Stimulated activated CD4-positive, alpha-beta T cell treated with anti-CD3 and anti-CD28 coated beads, Interleukin-4, amount 100 ng/mL, for 1 hour (primary cell): ENCODE measurements at places on chromosomes 6 and 20.

GRCh38 chr6:138225953-138226352, 7.7 kb upstream of the PBOV1 start:
- DNase-seq: no peak

DNA sequence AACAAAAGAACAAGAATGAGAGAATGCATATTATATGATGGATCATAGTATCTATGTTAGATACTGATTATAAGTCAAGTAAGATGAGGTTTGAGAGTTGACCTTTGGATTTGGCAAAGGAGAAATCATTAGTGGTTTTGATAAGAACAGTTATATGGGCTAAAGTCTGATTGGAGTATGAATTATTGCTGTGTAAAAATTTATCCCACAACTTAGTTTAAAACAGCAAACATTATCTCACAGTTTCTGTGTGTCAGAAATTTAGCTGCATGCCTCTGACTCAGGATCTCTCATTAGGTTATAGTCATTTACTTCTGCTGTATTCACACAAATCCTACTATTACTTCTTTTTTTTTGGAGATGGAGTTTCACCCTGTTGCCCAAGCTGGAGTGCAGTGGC, 56.7 kb downstream of the FAM135A start:
- DNase-seq: no peak

GRCh38 chr6:142944124-142945048, 590 bp downstream of the HIVEP2 start:
- DNase-seq: peak; percentile 86

GRCh38 chr6:46452312-46452917, 38.8 kb downstream of the RCAN2 start:
- no peak for DNase-seq

DNA sequence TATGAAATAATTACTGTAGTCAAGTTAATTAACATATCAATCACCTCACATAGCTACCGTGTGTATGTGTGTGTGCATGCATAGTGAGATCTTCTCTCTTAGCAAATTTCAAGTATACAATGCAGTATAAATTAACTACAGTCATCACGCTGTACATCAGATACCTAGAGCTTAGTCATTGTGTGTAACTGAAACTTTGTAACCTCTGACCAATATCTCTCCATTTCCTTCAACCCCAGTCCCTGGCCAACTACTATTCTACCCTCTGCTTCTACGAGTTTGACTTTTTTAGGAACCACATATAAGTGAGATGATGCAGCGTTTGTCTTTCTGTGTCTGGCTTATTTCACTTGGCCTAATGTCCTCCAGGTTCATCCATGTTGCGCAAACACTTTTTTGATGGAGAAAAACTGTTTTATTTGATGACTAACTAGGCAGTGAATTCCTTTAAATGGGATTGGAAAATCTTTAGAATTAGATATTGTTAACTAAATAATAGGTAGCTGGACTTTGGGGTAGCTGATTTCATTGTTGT, 459.5 kb downstream of the DHX35 start:
- no peak for DNase-seq

- DNase-seq: no peak
Measured at GRCh38 chr6:34338811-34339210, 53.7 kb downstream of the NUDT3 start.

DNA sequence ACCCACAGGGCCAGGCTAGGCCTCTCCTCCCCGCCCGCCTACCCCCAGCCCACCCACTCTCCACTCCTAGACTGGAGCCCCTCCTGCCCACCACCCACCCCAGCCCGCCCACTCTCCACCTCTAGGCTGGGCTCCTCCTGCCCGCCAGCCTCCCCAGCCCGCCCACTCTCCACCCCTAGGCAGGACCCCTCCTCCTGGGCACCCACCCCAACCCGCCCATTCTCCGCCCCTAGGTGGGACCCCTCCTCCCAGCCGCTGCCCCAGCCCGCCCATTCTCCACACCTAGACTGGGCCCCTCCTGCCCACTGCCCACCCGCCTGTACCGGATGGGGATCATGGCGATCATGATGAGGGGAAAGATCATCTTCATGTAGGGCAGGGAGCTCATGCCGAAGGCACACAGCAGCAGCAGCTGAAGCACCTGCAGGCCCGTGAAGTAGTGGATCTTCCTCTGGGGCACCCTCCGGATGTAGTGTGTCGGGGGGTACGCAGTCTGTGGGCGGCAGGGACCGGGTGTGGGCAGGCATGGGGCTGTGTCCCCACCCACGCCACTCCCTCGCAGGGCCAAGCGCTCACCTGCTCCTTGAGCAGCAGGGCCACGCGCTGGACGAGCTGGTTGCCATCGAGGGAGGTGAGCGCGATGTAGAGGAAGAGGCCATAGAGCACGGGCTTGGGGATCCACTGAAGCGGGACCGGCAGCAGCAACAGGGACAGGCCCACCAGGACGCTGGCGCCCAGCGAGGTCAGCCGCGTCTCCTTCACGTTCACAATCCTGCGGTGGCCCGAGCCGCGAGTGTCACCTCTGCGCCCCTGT, 10.8 kb downstream of the SLC4A11 start:
- no peak for DNase-seq

- no peak for DNase-seq
Measured at GRCh38 chr20:24952376-24953208, 3.5 kb downstream of the CST7 start.

DNA sequence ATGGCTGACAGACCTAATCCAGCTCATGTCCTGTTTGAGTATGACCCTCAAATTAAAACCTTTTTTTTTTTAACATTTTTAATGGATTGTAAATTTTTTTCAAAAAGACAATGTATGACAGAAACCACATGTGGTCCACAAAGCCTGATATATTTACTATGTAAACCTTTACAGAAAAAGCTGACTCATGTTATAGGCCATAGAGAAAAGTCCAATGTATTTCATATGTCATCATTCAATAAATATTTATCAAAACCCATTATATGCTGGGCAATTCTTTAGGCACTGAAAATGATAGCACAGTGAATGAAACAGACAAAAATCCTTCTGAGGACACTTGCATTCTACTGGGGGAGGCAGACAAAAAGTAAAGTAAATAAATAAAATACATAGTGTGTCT, 826.2 kb upstream of the FLRT3 start:
- no peak for DNase-seq

DNA sequence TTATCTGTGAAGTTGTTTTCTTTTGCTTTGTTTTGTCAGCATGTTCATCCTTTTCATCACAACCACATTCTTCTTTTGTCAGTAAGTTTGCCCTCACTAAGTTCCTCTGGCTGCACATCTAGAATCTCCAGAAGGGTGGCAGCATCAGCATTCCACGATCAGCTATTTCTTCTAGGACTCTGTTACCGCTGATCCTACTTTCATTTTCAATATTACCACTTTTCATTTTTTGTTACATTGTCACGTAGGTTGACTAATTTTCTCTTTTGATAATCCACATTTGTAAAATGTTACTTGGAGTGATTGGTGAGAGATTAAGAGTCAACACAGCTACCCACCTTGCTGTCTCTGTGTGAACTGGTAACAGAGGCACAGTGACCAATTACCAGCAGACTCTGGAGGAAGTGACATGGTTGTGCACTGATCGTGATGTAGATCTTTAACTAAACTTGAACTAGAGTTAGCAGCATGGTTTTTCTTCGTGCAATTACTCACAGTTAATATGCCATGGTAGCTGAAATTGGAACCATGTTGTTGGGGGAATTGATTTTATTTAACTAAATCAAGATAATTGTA, 307.9 kb upstream of the SLC35B3 start:
- no peak for DNase-seq
